ENCODE measurements at places on chromosomes 1 and 21. TPM values are rescaled to one million over a fixed set of nuclear protein-coding genes. Genes with fewer than 3 reads are reported as not detected.

The LHX4 gene
- not detected for total RNA-seq

The CELA3A gene
- not detected for total RNA-seq

DNA sequence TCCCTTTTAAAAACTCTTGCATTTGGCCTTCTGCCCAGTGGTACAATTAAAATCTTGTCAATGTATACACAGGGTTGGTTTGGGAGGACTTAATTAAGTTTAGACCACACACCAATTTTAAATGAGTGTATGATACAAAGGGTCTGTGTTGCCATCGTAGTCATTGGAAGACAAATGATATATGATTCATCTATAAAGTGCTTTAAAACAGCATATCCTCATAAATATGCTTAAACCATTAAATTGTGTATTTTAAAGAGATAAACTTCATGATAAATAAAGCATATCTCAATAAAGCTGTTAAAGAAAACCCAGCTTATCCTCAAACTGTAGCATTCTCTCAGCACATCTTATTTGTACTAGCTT is 69.5 kb downstream of the LUZP1 start:
- DNase-seq: no peak

GRCh38 chr1:236039740-236040685 is 24.9 kb downstream of the NID1 start:
- DNase-seq: peak; percentile 88

The AP4B1 gene
- total RNA-seq: 8.0 TPM

GRCh38 chr1:43358121-43358745 is 548 bp upstream of the CDC20 start:
- no peak for DNase-seq

GRCh38 chr1:105172788-105173187 is 1423.1 kb downstream of the AMY1C start:
- no peak for DNase-seq

DNA sequence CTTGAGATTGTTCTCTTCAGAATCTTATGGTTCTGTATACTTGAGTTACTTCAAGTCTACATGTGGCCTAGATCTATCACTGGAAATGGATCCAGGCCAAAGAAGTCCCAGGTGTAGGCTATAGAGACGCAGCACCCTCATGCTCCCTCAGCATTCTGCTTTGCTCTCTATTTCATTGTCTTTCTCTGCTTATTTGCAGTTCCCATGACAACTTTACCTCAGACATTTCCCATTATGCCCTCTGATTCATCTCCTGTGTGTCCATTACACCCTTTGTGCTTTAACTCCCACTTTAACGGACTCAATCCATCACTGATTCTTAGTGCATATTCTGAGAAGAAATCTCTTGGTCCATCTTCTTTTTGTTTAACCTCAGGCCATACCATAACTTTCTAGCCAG is 236.9 kb upstream of the NRIP1 start:
- no peak for DNase-seq

GRCh38 chr1:67652800-67653199 is 32.2 kb upstream of the GADD45A start:
- no peak for DNase-seq

The BLZF1 gene
- total RNA-seq: 44.2 TPM

The RGS16 gene
- total RNA-seq: 2.8 TPM

The NFASC gene
- 17.6 TPM for total RNA-seq
